Lower lobe of right lung (tissue), 2 donors: ENCODE measurements at places on chromosomes 7 and 10.
A peak's percentile ranks its signal among the peaks of the same experiment; 100 is the strongest.

DNA sequence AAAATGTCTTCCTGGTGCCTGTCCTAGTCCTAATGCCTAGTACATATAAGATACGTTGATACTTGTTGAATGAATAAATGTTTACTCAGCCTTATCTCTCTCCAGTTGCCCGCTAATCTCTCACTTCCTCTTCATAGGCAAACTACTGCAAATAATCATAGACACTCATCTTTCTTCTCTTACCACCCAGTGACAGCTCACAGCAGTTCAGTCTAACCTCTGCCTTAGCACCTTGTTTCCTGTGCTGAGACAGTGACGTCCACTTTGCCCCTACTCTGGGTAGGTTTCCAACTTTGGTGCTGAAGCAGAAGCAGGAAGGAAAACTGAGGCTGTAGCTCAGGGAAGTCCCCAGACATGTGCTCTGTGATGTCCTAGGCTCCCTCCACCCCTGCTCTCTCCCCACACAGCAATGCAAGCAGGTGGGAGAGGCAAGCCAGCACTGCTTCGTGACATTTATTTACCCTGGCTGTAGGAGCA is 45.5 kb upstream of the RHOBTB1 start:
- DNase-seq = no peak

- no peak for DNase-seq
These were observed 29.0 kb upstream of the ADAM12 start for GRCh38 chr10:126417220-126417825.

DNA sequence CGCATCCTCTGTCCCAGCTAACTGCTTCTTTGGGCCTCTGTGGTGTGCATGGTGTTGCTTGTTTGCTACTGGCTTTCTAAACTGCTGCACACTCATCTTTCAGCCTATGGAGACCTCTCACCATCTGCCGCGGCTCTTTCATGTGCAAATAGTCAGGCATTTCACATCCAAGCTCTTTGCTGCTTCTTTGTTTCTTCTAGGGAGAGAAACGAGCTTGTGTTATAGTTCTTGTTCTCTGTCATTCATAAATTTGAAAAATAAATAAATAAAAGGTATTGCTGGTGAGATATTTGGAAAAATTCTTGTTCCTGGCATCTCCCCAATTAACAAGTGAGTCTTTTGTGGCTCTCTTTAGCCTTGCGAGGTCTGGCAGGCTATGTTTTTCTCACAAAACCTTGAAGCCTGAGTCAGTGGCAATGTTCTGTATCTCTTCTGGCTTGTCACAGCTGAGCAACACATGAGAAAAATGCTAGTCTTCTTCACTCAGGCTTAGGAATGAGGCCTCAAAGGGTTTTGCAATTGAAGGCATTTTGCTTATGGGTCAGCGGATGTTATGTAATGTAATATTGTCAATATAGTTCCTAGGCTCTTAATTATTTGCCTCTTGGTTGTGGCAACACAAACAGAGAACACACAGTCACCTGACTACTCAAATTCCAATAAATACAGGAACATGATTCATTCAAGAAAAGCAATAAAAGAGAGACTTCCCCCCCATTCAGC is 274.0 kb downstream of the FRMD4A start:
- no peak for DNase-seq

GRCh38 chr10:116210588-116211346 is 62.2 kb downstream of the GFRA1 start:
- no peak for DNase-seq

DNA sequence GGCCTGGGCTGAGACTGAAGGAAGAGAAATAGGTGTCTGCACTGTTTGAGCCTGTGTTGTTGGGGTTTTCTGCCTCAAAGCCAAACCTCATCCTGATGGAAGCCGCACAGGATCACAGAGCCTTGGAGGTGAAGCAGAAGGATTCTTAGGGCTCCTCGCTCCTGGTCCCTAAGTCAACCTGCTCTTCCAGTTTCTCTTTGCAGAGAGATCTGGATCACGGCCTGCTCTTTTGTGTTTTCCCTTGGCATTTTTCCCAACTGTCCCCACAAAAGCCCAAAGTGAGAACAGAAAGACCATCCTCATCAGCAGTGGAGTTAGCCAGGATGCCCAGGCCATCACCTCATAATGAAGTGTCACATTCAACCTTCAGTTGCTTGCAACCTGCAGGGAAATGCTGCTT is 20.3 kb upstream of the PPIA start:
- DNase-seq = no peak

DNA sequence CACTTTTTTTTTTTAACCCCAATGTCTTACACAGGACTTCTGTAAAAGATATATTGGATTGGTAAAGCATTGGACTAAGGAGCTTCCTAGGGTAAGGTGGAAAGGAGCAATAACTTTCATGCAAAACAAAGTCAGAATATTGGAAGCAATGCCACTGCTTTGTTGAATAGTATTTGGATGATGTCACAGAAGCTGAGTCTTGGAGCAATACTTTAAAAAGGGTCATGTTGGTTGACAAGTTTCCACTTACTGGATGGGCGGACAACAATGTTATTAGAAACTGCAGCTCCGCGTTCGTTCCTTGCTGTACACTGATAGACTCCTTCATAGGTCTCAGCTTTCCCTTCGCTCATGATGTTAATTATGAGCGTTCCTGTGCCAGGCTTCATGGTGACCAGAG is 101.9 kb upstream of the LAMB4 start:
- no peak for DNase-seq

DNA sequence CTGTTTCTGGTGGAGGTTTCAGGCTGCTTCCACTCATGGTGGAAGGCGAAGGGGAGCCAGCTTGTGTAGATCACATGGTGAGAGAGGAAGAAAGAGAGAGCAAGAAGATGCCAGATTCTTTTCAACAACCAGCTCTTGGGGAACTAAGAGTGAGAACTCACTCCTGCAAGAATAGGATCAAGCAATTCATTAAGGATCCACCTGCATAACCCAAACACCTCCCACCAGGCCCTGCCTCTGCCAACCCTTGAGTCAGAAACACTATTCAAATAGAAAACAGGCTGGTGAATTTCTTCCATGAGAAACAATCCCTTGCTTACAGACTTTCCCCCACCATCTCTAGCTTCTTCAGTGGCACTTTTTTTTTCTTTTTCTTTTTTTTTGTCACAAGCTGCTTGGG is 317.2 kb downstream of the GPR158 start:
- DNase-seq = no peak

DNA sequence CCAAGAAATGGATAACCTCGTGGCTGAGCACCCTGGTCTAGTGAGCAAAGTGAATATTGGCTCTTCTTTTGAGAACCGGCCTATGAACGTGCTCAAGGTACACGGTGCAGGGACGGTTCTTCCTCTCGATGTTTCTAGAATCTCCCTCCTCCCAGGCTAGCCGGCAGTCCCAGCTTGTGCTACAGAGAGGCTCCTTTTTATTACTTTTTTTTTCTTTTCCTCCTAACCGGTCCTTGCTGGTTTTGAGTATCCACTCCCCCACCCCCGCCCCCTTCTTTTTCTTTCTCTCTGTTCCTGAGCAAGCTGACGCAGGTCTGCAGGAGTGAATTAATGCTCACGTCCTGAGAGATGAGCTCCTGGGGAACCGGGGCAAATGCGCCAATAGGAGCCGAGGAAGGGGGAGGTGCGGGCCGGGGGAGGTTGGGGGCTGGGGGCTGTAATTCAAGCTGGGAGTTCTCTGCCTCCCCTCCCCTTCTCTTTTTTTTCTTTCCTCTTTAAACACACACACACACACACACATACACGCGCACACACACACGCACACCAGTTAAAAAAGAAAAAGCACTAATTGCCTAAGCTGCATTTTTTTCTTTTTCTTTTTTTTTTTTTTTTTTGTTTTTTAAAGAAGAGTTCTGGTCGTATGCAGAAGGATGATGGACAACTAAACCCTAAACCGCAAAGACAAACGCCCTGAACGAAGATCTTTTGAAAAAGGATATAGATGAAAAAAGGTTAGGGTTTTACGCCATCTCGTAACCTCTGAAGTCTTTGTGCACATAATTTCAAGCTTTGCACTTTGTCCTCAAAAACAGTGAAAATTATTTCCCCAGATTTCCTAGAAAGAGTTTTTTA is 6.6 kb downstream of the CPA2 start:
- DNase-seq = no peak

GRCh38 chr10:79316671-79317431 is 30.4 kb upstream of the PPIF start:
- peak; percentile 20 for DNase-seq

DNA sequence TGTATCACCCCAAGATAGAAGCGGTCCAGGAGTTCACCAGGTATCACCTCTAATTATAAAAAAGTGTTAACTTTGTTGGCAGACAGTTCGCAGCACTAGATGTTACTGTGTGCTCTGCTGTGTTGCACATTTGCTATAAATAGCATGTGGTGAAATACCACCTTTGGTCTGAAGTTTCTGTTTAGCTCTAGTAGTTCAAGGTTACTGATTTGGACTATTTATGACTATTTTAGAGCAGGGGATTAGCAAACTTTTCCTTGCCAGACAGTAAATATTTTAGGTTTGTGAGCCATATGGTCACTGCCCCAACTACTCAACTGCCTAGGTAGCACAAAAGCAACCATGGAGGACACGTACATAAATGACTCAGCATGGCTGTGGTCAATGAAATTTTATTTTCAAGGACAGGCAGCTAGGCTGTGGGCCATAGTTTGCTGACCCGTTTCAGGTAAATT is 16.5 kb downstream of the DENND10 start:
- no peak for DNase-seq

GRCh38 chr7:40799493-40800403 is 664.9 kb downstream of the SUGCT start:
- no peak for DNase-seq

DNA sequence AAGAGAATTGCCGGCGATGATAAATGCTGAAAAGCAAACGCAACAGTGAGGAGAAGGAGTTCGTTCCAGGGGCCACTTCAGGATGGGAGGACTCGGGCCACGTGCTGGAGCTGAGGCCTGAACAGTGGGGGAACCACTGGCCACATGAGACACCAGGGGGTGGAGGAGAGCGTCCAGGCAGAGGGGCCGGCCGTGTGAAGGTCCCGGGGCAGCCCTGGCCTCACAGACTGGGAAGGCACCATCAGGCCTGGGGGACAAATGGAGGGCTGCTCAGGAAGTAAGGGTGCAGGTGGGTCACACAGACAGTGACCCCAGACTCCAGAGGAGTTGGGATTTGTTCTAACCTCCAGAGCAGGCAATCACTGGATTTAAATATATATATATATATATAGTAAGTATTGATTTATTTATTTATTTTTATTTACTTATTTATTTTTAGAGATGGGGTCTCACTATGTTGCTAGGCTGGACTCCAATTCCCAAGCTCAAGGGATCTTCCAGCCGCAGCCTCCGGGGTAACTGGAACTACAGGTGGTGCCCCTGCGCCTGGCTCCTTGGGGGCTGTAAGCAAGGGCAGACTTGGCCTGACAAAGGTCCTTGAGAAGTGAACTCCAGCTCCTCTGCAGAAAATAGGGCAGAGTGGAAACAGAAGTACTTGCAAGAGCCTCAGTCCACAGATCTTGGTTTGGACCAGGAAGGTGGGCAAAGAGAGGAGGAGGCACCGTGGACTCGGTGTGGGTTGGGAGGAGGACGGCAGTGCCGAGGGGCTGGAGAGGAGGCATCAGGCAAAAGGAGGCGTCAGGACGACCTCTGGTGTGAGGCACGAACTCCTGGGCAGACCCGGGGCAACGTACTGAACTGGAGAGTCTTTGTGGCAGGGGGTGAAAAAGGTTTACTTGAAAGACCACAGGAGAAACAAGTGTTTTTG is 57.3 kb downstream of the TCERG1L start:
- DNase-seq = peak; percentile 36

- DNase-seq = no peak
These were observed 129.6 kb downstream of the SMURF1 start for GRCh38 chr7:99014113-99014985.

- no peak for DNase-seq
These were observed 244.3 kb upstream of the KCND2 start for GRCh38 chr7:120028636-120029035.

DNA sequence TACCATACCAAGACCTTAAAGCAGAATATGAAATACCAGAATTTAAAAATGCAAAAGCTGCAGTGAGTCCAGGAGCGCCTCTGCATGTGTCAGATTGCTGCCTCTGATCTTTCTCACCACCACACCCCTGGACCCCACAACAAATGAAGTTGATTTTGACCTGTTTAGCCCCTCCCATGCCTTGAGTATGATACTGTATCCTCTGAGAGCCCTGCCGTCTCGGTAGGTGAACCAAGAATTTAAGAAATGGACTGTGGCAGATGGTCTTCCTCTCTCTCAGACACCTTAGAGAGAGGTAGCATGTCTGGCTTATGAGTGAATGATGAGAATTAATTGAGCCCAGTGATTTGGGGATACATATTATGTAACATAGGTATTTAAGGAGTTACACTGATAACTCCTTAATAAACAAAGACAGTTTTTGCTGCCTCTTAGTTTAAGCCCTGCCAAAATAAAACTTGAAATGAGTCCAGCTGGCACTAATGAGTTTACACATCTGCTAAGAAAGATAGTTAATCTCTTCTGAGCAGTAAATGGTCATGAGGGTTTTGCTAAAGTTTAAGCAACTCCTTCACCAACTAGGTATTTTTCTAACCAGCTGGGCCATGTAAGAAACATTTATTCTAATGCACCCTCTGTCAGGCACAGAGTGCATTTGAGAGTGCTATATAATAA is 4.5 kb upstream of the TFPI2 start:
- no peak for DNase-seq

DNA sequence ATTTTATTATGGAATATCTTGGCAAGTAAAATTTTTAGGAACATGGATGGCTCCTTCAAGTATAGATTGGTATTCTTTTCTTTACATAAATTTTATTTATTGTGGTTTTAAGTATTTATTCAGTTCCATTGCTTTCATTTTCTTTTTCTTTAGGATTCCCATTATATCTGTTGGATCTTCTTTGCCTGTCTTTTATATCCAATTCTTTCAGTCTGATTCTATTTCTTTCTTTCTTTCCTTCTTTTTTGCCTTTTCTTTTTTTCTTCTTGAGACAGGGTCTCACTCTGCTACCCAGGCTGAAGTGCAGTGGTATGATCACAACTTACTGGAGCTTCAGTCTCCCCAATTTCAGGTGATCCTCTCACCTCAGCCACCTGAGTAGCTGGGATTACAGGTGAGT is 74.2 kb upstream of the GLI3 start:
- no peak for DNase-seq

GRCh38 chr7:35685781-35686180 is 9.2 kb downstream of the HERPUD2 start:
- no peak for DNase-seq

DNA sequence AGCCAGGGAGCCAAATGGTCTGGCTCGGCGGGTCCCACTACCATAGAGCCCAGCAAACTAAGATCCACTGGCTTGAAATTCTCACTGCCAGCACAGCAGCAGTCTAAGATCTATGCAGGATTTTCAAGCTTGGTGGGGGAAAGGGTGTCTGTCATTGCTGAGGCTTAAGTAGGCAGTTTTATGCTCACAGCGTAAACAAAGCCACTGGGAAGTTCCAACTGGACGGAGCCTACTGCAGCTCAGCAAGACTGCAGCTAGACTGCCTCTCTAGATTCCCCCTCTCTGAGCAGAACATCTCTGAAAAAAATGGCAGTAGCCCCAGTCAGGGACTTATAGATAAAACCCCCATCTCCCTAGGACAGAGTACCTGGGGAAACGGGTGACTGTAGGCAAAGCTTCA is 277.6 kb upstream of the PHF14 start:
- no peak for DNase-seq
